ENCODE measurements at places on chromosomes 16 and 17.

DNA sequence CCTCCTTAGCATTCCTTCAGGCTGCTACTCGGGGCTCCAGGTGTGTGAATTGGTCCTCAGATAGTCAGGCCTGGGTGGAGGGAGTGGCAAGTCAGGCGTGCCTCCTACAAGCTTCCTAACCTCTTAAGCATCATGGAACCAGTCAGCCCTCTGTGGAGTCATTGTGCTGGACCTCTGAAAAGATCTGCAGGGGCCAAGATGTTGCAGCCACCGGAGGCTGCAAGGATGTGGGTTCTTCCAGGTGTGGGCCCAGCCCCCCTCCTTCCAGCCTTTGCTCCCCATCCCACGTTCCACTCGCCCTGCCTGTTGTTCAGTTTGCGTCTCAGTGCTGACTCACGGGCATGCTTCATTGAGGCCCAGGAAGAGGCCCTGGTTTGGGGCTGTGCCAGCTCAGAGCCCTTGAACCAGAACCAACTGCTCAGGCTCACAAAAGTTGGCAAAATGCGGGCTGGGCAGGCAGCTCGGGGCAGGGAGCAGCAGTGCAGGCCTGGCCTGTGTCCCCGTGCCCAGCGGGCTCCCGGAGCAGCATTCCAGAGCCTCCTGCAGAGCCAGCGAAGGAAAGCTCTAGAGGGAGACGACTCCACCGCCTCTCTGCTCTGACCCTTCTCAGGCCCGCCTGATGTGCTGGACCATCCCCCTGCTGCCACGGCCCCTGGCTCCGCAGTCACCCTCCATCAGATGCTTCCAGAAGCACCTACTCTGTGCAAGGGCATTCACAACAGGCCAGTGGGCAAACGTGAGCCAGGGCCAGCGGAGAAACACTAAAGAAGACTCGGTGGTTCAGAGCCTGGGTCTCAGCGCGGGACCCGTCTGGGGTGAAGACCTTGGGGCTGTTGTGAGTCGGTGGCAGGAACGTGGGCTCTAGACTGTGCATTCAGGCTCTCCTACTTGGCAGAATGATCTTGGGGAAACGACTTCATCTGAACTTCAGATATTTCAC lies 7.5 kb downstream of the LDHD start:
- DNase-seq = peak; percentile 97

DNA sequence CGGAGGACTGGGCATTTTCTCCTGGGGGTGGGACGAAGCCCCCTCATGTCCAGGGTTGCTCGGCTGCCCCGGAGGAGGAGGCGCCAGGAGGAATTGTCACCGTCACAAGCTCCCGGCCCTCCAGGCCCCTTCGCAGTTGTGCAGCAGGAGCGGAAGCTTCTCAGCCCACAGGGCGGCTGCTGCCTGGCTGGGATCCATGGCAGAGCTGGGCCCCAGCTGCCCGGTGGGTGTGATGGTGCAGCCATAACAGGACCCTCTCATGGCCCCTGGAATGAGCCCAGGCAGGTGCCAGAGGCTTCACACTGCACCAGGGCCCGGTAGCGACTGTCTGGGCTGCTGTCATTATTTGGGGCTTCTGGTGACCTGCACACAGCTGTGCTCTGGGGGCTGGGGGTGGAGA lies 54.9 kb upstream of the GNG13 start:
- no peak for DNase-seq

GRCh38 chr16:66616592-66616991 lies 12.1 kb downstream of the CMTM3 start:
- peak; percentile 70 for DNase-seq

DNA sequence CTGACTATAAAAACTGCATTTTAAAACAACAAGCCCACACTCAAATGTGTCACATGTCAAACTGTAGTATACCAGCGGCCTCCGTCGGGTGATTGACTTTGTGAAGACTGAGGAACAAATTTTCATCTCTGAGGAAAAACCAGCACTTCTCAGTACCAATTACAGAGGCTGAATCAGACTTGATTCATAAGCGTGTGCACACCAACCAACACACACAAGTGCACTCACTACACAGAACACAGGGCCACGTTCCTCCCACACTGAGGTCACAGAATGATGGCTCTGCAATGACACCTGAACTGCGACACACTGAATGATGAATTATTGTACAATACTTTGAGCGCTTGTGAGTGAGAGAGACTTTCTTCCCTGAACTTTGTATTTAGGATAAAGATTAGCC lies 29.6 kb downstream of the XPO6 start:
- peak; percentile 78 for DNase-seq

- no peak for DNase-seq
These were observed 721 bp downstream of the TBCD start for GRCh38 chr17:82752371-82753200.

GRCh38 chr17:44826123-44826790 lies 3.8 kb downstream of the GJC1 start:
- DNase-seq = peak; percentile 63

GRCh38 chr17:73838815-73839214 lies 194.6 kb upstream of the SDK2 start:
- DNase-seq = no peak

GRCh38 chr16:21159281-21159951 lies 942 bp downstream of the LDAF1 start:
- DNase-seq = no peak

- no peak for DNase-seq
These were observed 190.7 kb downstream of the FTO start for GRCh38 chr16:53894686-53895085.

- no peak for DNase-seq
These were observed 50.6 kb downstream of the CNGB1 start for GRCh38 chr16:57920215-57920879.

DNA sequence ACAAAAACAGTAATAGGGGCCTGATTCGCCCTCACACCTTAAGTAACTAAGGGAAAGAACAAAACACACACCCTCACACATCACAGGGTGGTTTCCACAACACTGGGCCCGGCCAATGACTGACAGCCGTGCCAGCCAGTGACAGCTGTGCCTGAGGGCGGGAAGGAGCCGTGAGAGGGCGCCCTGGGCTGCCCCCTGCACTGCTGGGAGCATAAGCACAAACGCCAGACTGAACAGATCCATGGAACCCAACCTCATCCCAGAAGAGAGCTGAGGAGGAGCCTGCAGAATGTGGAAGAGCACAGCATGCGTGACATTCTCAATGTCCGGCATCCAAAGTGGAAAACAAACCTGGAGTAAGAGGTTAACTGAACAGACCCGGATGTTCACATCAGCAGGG lies 16.0 kb downstream of the CSNK1D start:
- no peak for DNase-seq

- no peak for DNase-seq
These were observed 127.8 kb upstream of the CDH5 start for GRCh38 chr16:66238696-66239095.

DNA sequence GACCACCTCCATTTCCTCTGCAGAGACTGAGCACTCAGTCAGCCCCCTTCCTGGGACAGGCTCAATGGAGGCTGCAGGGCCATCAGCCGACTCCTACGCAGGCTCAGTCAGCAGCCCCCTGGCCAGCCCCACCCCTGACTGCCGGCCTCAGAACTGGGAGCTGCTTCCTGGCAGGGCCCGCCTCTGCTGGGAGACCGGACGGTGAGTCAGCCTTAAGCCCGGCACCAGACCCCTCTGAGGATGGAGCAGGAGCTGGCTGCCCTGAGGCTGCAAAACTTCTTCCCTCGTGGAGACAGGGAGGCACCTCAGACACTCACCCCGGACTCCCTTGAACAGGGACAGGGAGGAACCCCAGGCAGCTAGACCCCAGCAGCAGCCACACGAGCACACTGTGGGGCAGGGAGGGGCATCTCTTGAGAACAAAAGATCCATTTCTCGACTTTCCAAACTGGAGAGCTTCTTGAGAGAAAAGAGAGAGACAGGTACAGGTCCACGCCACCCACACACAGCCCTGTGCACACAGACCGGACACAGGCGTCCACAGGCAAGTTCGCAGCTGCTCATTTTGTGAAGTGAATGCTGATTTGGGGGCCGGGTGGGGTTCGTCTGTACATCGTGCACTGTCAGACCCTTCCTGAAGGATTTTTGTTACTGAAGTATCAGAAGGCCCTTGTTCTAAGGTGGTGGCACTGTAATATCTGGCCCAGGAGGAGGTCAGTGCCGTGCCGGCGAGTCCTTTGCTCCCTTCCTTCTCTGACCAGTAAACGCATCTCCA lies 1.3 kb upstream of the TUBB3 start:
- DNase-seq = peak; percentile 90

GRCh38 chr17:42928714-42929496 lies 28.3 kb downstream of the G6PC1 start:
- DNase-seq = peak; percentile 48
